ENCODE measurements at places on chromosomes 16 and 17.

GRCh38 chr17:12328204-12328603 is 307.5 kb downstream of the MAP2K4 start:
- DNase-seq, result no peak

GRCh38 chr17:11561702-11562101 is 36.6 kb upstream of the DNAH9 start:
- no peak for DNase-seq

DNA sequence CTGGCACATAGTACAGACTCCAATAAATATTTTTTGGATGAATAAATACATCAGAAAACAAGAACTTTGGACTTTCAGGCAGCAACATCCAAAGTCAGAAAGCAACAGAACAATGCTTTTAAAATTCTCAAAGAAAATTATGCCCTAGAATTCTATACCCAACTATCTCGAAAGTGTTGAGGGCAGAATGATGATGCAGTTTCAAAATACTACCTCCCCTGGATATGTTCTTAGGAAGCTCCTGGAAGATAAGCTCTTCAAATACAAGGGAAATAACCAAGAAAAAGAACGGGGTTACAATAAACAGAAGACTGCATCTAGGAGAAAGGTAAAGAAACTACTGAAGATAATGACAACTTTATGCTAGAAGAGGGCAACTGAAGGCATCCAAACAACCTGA is 11.0 kb downstream of the SIAH1 start:
- DNase-seq, result no peak

DNA sequence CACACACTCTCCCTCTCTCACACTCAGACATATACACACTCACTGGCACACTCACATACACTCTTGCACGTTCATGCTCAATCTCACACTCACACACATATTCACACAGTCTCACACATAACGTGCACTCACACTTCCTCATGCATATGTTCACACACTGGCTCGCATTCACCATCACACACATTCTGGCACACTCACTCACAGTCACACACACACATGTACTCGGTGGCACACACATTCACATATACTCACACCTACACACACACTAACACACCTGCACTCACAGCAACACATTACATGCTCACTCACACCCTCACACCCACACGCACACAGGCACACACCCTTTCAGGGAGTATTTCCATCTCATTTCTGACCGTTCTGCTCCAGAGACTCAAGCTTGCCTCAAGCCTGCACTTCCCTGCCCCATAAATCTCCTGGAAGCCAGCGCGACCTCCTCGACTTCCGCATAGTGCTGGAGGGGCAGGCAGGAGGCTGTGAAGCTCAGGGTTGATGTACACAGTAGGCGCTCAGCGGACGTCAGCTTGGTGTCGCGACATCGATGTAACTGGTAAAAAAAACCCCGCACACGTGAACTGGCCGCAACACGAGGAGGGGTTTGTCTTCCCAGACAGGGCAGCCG is 66.7 kb upstream of the FOXF1 start:
- DNase-seq, result no peak

GRCh38 chr16:49757559-49758069 is 98.3 kb downstream of the ZNF423 start:
- no peak for DNase-seq

DNA sequence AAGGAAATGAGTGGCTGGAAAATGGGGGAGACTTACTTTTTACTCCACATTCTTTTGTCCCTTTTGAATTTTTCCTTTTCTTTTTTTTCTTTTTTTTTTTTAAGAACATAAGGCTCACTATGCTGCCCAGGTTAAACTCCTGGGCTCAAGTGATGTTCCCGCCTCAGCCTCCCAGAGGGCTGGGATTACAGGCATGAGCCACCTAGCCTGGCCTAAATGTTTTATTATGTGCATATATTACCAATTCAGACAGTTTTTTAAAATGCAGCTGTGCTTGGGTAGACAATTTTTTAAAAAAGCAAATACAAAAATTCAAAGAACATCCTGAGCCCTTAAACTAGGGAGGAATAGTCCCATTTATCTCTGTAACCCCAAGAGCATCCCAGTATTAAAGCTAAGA is 28.3 kb downstream of the PSME3IP1 start:
- DNase-seq, result no peak

GRCh38 chr17:74748529-74749278 is at the start of gene NHERF1:
TSS of gene NHERF1 (plus strand) at chr17:74748628. CDS start at chr17:74748847, 219 bp downstream.
- peak; percentile 94 for DNase-seq

DNA sequence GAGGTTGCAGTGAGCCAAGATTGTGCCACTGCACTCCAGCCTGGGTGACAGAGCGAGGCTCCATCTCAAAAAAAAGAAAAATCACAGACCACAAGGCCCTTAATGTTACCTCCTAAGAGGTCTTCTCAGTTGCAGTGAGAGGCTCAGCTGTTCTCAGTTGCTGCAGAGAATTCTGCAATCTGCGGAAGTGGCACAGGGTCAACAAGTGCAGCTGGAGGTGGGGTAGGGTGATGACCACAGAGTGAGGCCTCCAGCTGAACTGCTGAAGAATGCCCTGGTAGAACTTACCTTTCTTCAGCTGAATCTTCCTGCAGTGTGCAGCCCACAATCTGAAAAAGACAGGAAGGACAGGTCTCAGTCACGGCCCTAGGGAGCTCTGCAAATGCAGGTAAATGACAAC is 26.3 kb downstream of the CNTNAP1 start:
- DNase-seq, result no peak

DNA sequence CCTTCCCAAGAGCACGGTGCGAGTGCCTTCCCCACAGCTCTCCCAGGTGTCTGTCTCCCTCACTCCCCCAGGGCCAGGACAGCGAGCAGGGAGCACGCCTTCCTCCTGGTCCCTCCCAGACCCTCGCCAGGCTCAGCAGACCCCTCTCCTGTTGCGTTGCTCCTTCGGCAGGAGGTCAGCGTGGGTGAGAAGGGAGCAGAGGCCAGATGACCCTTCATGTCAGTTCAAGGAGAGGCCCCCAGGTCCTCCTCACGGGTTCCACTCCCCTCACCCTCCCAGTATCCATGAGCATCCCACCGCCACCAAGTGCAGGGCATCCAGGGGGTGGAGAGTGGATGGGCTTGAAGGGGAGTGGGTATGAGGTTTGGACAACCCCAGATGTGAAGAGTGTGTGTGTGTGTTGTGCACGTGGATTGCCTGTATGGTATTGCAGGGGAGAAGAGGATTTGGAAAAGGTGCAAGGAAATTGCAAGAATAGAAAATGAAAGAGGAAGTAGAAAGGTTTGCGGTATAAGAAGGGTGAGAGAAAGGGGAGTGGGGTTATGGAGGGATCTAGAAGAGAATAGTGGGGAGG is 17.7 kb downstream of the SGCA start:
- no peak for DNase-seq

DNA sequence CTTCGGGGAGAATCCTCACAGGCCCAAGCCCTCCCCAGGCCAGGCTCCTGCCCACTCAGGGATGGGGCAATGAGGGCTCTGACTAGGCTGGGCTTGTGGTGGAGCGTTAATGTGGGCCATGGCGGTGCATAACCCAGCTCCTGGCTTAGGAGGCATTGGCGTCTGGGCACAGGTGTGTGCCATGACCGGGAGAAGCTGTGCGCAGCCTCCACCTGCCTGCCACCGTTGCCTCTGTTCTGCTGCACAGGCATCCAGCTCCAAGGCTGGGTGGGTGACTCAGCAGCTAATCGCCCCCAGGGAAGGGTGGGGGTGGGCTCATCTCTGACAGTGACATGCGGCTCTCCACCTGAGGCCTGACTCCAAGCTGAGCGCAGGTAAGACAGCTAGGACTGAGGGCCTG is 3.5 kb upstream of the ARHGAP27 start:
- DNase-seq, result no peak

- DNase-seq, result no peak
Observed at GRCh38 chr16:11635113-11635652, 33.1 kb upstream of the SNN start.

GRCh38 chr17:41552455-41552854 is 19.4 kb downstream of the KRT9 start:
- DNase-seq, result no peak

DNA sequence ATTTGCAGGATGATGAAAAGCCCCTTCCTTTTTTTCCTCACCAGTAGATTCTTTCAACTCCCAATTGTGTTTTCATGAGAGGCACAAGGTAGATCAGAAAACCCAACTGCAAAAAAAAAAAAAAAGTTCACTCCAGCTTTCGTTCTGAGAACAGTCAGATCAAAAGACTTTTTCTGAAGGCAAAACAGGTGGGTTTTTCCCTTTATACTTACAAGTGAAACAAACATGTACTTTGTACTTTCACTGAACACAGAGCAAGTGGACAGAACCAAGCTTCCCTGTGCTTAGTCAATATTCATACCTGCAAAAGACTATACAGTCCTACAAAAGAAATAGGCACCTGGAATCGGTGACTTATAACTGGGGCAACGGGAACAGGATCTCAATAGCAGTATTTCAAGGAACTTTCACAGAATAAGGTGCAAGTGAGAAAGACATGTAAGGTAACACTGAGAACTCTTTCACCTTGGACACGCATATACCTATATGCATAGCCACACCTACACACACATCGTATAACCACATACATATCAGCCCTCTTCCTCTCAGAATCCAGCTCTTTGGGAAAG is 54.1 kb downstream of the TOX3 start:
- no peak for DNase-seq
